ENCODE measurements at places on chromosomes 3 and 15.

- no peak for DNase-seq
Observed at GRCh38 chr15:66843581-66843980, 141.5 kb downstream of the SMAD6 start.

DNA sequence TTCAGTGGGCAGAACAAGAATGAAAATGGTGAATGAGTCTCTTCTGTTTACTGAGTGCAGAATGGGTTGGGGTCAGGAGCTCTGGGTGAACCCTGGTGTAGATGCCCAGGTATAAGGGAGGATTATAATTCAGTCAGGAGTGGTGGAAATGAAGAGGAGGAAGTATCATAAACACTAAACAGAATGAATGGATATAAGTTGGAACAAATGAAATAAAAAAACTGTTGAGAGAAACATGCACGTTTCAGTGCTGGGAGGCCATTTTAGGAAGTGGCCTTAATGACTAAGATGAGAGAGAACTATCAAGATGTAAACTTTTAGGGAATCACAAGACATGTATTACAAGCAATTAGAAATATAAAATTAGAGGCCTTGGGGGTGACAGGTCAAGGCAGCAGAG is 32.8 kb upstream of the LEKR1 start:
- no peak for DNase-seq

DNA sequence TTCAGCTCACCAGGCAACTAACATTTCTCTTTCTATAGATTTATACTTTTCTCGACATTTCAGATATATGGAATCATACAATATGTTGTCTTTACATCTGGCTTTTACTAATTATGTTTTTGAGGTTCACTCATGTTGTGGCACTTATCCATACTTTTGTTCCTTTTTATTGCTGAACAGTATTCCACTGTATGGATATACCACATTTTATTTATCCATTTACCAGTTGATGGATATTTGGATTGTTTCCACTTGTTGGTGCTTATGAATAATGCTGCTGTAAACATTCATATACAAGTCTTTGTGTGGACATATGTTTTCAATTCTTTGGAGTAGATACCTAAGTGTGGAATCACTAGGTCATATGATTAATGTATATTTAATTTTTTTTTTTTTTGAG is 97.2 kb downstream of the LEKR1 start:
- no peak for DNase-seq

DNA sequence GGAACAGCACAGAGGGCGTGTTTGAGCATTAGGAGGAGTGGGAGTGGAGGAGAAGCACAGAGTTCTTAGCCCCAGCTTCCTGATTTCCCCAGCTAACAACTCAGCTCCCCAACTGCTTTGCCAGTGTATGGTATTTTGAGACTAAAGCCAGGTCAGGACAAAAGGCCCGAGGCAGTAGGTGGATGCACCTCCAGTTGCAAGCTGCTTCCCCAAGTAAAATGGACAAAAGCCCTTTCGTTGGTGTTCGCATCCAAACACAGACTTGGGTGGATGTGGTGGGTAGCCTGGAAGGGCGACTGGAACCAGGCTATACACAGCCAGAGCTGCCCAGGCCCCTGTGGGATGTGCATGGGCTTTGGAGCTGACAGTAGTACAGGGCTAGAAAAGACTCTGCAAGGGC is 12.3 kb upstream of the EHD4 start:
- no peak for DNase-seq

DNA sequence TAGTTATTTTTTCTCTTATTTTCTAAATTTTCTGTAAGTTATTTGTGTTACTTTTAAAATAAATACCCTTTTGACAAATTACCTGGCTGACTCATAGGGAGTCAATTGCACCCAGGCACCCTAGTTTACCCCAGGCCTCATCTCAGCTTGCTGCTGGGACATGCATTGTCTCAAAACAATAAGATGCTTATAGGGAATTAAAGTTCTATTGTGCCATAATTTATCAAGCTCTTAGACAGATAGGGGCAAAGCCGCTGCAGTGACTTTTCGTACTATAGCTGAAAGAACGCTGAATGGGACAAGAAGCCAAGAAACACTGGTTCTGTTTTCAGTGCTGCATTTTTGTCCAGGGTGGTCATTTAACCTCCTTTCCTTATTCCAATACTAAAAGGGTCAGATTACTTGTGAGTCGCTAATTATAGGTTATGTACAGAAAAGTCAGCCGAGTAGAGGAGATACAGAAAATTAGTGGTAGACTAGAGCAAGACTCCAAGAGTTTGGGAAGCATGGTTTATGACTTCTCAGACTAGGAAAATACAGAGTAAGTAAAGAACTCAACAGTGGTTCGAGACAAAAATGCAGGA is 50.3 kb downstream of the EXD1 start:
- no peak for DNase-seq

- no peak for DNase-seq
Observed at GRCh38 chr15:41304149-41304770, 28.1 kb downstream of the OIP5 start.

GRCh38 chr3:82633319-82633718 is 871.9 kb upstream of the GBE1 start:
- DNase-seq, result no peak

DNA sequence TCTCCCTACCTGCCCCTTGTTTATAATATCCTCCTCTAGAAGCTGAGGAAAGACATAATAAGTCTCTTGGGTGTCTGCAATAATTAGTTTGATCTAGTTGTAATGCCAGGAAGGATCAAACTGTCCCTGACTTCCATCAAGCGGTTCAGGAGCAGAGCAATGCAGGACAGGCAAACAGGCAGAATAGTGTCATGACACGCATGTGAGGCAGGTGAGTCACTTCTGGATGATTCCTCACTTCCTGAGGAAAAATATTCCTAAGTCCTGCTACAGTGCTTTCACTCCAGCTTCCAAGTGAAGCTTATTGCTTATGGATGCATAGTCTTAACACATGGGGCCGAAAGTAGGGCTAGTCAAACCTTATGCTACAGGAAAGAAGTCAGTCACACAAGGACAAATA is 85.8 kb downstream of the GREM1 start:
- DNase-seq, result no peak

GRCh38 chr3:179074656-179075055 is 3.0 kb upstream of the ZMAT3 start:
- DNase-seq, result no peak

GRCh38 chr15:98914626-98915025 is 93.0 kb downstream of the PGPEP1L start:
- DNase-seq, result no peak

DNA sequence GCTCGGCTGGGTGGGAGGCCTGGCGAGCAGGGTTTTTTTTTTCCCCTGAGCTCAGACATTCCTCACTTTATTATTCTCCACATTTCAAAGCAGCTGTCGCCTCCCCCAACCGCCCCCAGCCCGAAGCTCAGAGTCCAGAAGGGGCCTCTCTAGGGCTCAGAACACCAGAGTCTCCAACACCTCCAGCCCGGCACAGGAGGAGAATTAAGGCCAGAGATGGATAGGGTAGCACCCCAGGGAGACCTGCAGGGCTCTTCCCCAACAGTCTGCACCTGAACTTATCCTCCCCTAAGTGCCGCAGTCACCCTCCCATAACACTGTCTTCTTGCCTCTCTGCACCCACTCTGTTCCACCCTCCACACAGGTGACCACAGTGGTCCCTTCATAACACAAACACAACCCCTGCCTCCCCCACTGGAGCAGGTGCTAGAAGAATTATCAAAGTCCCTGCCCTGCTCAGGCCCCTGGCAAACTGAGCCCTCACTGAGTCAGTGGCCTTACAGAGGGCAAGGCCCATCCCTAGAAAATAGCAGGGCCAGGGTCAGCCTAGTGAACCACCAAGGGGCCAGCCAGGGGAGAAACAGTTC is 14.1 kb downstream of the MYL3 start:
- no peak for DNase-seq

GRCh38 chr15:90031231-90031791 is 30.2 kb downstream of the ZNF710 start:
- no peak for DNase-seq

DNA sequence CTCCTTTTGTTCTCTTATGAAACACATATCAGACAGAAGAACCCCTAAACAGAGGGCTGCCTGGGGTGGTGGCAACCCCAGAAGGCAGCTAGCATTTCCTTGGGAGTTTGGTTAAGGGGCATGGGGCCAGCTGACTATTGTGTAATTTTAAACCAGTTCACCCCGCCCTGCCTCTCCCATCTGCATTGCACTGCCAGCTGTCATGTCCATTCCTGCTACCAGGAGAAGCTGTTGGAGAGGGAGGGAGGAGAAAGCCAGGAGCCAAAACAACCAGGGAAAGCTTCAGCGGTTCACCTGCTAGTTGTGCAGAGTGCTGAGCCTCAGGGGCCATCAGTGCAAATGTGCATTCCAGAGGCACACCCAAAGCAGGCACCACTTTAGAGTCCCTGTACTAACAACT is 47.6 kb upstream of the ATP1B3 start:
- no peak for DNase-seq

GRCh38 chr3:411226-411625 is 214.7 kb downstream of the CHL1 start:
- no peak for DNase-seq

- no peak for DNase-seq
Observed at GRCh38 chr3:34374521-34374920, 576.1 kb downstream of the PDCD6IP start.

- no peak for DNase-seq
Observed at GRCh38 chr3:85170646-85171045, 211.9 kb downstream of the CADM2 start.

- DNase-seq, result no peak
Observed at GRCh38 chr3:69723389-69723788, 15.9 kb upstream of the MITF start.

GRCh38 chr3:11130385-11130784 is 23.9 kb upstream of the HRH1 start:
- no peak for DNase-seq

- no peak for DNase-seq
Observed at GRCh38 chr3:51681453-51681852, 10.4 kb downstream of the TEX264 start.

DNA sequence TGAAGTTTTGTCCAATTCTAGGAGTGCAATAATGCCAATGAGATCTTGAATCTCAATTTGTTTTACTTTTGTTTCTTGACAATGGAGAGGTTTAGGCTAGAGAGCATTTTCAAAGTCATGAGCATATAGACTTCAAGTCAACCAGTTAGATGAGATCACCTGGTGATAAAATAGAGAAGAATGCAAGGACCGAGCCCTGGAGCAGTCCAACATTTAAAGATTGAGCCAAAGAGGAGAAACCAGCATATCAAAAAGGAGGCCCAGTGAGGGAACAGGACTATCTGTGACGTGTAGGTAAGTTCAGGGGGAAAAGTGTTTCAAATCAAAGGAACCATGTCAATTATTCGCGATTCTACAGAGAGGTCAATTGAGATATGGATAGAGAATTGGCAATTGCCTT is 1.7 kb upstream of the PIAS1 start:
- DNase-seq, result no peak

GRCh38 chr3:32544894-32545293 is 25.8 kb downstream of the DYNC1LI1 start:
- DNase-seq, result no peak

DNA sequence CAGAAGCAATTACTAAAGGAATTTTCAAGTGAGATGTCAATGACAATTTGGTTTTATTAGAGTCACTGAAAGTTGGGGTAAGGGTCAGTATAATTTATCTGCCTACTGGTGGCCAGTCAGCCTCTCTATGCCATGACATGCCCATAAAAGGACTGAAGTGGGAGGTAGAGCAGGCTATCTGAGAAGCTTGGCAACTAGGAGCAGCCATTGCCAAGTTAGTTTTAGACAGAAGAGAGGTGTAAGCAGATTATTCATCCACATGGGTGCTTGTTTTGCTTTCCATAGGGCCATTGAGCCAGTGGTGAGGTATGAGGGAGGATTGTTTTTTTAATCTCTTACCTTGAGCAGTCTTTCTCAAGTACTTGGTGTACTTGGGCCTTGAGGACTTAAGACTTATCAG is 8.1 kb upstream of the RBP1 start:
- DNase-seq, result no peak

GRCh38 chr15:80778964-80779657 is at the start of gene CEMIP:
Gene CEMIP (plus strand): TSS chr15:80779370. CDS start chr15:80873880, 94,510 bp downstream.
- DNase-seq, result peak; percentile 39

- DNase-seq, result peak; percentile 42
Observed at GRCh38 chr15:70196372-70197316, 98.9 kb upstream of the TLE3 start.

DNA sequence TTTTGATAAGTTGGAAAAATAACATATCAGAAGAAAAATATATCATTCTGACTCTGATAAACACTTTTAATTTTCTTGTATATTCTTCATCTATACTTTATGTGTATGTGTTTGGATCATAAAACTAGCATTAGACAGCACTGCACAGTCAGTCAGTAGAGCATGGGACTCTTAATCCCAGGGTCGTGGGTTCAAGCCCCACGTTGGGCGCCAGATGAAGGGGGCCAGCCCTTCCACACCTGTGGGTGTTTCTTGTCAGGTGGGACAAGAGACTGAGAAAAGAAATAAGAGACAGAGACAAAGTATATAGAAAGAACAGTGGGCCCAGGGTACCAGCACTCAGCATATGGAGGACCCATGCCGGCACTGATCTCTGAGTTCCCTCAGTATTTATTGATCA is 546.0 kb upstream of the NR2F2 start:
- DNase-seq, result no peak

GRCh38 chr15:78909791-78910228 is 35.0 kb downstream of the CTSH start:
- no peak for DNase-seq

DNA sequence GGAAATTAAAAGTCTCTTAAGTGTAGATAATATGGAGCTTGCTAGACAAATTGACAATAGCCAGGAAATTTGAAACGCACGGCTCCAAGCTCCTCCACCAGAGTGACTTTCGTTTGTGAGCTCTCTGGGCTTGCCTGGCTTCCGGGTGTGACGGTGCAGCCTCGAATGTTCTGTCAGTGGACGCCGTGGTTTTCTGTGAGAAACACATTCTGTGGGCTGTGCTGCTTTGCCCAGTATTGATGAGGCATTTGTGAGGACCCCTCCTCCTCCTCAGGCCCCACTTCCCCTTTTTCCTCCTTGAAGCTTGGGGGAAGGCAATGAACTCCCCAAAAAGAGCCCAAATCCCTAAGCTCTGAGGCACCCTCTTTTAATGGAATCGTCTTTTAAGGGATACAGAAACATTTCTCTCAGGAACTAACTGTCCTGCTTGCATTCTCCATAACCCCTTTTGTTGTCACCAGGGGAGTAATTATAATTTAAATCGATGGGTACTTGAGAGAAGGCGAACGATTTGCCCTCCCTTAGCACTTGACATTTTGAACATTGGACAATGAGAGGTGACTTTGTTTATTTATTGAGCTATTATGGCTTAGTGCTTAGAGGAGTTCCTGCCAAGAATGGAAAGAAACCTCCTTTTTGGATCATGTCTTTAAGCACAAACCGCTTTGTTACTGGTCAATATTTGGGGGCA is 40.8 kb downstream of the POLR2M start:
- DNase-seq, result no peak

GRCh38 chr15:39746176-39746575 is 36.5 kb downstream of the FSIP1 start:
- no peak for DNase-seq

All from GOT3 (cell line).